Spinal cord (tissue), 10 donors: ENCODE measurements at places on chromosomes 7 and 10. TPM values are rescaled to one million over a fixed set of nuclear protein-coding genes. Genes with fewer than 3 reads are reported as not detected.

Gene SPDYE2
- total RNA-seq = not detected

GRCh38 chr10:132685101-132685891 lies 100.7 kb downstream of the NKX6-2 start:
- DNase-seq = no peak

DNA sequence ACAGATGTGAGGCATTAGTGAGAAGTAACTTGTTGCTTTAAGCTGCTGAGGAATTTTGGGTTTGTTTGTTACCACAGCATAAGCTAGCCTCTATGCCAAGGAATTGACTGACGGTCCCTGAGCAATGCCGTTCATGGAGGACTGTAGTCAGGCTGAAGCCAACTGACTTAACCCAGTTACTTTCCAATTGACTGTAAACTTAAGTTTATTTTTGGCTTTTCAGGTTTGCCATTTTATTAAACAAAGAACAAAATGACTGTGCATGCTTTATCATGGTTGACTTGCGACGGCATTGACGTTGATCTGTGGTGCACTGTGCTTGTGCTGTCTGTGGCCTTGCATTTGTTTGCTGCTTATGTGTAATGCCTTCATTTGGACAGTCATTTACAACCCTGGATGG lies 53.5 kb downstream of the DNAJB9 start:
- DNase-seq = no peak

GRCh38 chr7:108083980-108084379 lies 46.2 kb downstream of the LAMB4 start:
- no peak for DNase-seq

DNA sequence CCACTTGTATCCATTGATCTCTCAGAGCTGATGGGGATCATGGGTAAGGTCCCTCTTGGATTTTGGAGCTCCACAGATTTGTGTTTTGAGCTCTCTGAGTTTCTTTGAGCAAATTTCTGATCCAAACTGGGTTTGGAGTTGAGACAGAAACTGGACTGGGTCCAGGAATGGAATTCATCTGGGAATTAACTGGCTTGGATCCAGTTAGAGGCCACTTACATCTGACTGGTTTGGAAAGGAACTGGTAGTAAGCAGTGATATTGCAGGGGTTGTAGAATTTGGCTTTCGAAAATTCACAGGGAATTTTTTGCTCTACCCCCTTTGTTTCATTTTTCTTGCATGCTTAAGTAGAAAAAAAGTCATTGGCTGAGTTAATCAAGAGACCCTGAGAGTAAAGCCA lies 245.6 kb downstream of the SEMA3D start:
- no peak for DNase-seq

Gene CLEC5A
- 0.17 TPM for total RNA-seq

Gene CDH23
- 16.4 TPM for total RNA-seq
